ENCODE measurements at places on chromosomes 3 and 15.

DNA sequence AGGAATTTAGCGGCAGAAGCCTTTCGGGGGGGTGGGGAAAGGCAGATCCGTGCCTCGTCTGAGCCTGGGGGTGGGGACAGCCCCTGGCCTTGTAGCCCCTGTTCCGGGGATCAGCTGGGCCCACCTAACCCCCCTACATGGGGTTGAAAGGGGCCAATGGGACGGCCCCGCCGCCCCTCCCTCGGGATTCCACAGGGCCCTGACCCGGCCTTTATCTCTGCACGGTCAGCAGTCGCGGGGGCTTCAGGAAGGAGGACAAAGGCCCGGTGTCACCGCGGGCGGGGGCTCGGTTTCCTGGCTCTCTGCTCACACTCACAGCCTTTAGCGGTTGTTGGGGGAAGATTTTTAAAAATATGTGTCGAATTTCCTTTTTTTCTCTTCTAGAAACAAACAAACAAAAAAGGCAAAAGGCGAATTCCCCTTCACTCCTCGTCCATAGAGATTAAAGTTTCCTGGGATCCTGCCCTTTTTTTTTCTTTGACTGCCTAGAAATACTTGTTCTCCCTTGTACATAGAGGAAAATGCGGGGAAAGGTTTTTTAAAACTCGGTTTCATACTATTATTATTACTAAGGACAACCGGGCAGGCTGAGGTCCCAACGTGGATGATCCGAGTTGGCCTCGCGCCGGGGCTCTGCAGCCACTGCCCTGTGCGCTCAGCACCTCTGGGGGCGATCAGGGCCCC, 7.9 kb downstream of the FOXL2 start:
- DNase-seq: no peak

DNA sequence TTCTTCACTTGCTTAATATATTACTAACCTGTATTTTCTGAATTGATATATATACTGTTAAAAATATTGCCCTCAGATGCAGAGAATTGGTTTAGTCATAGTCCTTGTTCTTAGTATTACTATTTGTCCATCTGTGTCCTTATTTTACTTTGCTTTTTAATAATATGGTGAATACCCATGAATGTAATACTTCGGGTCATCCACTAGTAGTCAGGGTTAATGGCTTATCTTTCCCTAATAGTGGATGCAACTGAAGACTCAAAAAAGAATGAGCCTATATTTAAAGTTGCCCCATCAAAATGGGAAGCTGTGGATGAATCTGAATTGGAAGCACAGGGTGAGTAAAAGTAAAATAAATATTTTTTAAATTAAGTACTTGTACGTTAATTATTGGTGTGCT, 36.5 kb downstream of the U2SURP start:
- no peak for DNase-seq

DNA sequence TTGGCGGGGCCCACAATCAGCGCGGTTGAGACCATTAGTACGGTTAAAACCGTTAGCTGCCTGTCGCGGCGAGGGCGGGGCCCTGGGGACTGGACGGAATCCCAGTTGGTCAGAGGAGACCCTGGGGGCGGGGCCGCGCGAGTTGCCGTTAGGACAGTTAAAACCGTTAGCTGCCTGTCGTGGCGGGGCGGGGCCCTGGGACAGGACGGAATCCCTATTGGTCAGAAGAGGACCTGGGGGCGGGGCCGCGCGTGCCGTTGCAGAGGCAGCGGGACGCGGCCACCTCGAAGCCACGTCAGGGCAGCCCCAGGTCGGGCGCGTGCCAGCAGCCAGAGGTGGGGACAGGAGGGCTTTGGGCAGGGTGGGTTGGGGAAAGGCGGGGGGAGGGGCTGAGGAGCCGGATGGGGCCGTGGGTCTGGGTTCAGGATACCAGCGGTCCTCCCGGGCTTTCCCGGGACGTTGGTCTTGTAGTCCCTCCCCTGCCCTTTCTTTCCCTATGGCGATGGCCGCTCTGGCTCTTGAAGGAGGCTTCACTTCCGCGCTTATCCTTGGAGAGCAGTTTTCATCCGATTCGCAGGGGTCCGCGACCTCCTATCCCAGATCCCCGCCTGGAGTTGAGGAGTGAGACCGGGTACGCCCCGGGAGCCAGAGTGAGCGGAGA, 28.0 kb downstream of the KLHDC8B start:
- DNase-seq: no peak

DNA sequence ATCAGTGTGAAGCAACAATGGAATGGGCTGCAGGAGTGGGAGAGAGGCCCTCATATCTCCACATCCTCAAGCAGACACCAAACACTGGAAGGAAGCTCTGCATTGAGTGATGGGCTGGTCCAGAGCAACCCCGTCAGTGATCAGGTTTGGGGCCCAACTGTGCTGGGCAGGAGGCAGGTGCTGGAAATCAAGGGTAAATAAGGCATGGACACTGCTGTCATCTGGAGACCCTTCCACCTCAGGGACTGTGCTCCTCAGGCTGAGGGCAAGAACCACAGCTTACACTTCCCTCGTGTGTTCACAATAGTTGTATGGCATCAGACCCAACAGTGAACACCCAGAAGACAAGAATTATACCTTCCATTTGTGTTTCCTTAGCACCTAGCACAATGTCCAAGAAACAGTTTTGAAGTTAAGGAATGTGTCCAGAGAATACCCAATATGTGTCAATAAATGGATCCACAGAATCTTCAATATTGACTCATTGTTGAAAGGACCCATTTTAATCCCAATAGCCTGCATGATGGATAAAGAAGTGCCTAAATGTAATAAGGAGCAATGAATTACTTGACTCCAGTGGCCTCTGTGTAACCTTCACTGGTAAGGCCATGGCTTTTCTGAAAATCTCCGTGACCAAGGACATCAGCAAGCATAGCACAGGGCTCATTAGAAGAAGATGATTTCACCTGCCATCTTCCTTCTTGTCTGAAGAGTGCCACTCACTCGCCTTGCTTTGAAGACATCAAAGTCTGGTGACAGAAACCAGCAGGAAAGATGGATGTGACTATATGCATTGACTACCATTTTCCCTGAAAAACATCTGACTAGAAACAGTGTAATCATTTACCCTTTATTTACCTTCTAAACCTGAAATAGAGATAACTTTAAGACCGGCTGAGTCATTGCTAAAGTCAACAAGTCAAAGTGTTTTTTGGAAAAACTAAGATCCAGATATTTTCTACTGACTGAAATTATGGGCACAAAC, 7.0 kb upstream of the AHSG start:
- no peak for DNase-seq

GRCh38 chr3:49133226-49133951, 539 bp upstream of the LAMB2 start:
- DNase-seq: no peak

DNA sequence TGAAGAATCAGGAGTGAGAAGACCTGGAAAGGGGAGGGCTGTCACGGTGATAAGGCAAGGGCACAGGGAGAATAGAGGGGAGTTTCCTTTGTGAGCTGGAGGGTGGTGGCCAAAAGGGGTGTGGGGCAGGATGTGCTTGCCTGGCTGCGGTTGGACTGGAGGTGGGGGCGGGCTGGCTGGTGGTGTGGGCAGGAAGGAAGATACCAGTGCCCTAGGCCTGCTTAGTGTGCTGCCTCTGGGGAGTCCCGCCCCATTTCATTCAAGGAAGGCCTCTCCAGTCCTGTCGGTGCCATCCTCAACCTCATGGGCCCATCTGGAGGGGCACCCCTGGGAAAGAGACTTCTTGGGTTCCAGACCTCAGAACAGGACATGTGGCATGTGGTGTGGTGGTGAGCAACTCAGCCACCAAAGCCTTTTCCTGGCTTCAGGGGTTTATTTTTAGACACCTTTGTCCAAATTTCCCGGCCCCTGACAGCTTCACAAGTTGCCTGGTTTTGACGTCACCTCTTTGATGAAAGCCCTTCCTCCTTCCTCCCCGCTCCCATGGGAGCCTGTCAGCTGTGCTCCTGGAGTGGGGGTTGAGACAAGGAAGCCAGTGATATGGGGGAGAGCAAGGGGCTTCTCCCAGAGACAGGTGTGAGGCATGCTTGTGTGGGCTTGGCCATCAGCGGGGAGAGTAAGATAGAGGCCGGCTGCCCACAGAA, 15.6 kb downstream of the TEX264 start:
- peak; percentile 88 for DNase-seq

DNA sequence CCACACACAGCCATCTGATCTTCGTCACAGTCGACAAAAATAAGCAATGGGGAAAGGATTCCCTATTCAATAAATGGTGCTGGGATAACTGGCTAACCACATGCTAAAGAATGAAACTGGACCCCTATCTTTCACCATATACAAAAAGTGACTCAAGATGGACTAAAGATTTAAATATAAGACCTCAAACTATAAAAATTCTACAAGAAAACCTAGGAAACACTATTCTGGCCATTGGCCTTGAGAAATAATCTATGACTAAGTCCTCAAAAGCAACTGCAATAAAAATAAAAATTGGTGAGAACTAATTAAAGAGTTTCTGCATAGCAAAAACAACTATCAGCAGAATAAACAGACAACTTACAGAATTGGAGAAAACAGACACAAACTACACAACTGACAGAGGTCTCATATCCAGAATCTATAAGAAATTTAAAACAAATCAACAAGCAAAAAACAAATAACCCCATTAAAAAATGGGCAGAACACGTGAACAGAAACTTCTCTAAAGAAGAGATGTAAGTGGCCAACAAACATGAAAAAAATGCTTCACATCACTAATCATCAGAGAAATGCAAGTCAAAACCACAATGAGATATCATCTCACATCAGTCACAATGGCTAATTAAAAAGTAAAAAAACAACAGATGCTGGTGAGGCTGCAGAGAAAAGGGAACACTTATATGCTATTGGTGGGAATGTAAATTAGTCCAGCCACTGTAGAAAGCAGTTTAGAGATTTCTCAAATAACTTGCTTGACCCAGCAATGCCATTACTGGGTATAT, 104.0 kb downstream of the NR1I2 start:
- no peak for DNase-seq

GRCh38 chr3:60101621-60102020, 1051.8 kb upstream of the CFAP20DC start:
- no peak for DNase-seq

DNA sequence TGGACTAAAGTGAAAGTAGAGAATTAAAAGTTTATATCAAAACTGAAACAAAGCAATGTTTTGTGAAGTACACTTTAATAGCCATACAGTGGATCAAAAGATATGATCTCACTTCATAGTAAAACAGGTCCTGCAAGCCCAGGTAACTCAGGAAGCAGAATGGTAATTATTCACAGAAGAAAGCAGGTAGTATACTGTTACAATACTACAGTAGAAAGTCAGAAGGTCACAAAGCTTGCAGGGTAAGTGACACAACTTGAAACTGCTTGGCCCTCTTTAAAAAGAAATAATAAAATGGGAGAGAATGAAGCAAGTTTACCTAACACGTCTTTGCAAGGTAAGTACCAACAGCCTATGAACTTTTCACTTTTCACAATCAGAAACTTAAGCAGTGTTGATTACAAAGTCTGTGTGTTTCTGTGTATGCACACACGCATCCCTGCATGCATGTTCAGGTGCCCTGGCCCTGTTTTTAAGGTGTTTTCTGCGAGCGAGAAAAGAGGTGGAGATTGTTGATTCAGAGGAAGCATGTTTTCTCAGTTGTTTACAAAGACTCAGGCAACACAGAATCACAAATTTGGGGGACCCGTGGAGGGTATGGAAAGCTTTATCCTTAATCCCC, at the start of gene NAALADL2:
TSS of gene NAALADL2 (plus strand) at position 221 of the 622 bp plus-strand sequence.
- no peak for DNase-seq

DNA sequence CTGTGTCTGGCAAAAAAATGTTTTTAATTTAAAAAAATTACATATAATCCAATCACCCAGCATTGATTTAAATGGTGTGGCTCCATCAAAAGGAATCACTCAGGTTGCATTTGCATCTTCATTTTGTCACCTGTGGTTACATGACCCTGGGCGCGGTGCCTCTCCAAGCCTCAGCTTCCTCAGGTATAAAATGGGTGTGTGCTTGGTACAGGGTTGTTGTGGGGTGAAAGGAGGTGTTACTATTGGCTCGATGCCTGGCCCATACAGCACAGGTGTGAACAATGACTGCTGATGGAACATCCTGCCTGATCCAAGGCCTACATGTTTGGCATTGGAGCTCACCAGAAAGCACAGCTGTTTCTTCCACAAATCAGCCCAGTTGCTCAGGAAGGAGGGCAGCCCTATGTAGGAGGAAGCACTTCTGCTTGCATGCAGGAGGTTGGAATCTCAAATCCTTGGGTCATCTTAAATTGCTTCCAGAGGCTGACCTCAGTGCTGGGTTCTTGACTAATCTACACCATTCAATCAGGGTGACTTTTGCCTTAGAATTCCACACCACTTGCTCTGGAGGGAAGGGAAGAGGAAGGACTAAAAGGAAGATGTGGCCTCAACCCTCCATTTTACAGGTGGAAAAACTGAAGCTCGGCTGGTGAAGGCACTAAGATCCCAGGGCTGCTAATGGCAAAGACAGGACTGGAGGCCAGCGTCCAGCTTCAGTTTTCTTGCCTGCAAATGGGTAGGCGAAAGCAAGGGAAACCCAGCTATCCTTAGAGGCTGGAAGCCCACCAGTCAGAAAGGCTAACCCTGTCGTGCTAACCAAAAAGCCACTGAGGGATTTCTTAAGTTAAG, 31.7 kb downstream of the BHLHE40 start:
- DNase-seq: no peak

DNA sequence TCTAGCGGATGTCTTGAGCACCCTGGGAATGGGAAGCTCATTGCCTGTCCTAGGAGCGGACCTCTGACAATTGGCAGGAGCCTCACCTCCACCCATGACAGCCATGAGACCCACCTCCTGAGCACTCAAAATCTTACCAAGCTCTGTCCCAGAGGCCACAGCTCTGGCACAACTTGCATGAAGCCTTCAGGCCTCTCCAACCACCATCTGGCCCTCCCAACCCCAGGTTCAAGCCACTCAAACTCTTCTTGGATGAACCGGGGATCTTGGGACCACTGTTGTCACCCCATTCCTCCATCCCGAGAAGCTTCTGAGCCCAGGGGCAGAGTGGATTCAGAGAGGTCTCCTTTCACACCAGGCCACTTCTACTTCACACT, 1.5 kb downstream of the VIPR1 start:
- DNase-seq: no peak

DNA sequence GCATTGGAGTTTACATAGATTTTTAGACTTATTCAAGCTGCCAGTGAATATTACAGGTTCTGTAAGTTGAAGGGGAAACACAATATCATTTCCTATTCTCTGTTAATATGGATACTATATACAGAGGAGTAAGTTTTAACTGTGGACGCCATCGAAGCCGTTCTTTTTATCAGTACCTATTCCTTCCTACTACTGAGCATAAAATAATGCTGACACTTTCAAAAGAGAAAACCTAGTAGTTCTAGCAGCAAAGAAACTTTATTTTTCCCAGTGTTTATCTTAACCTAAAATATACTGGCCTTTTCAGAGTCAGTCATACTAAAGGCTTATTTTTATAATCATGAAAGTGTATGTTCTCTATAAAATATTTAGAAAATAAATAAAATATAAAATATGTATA, 14.2 kb downstream of the LRRC31 start:
- DNase-seq: no peak

DNA sequence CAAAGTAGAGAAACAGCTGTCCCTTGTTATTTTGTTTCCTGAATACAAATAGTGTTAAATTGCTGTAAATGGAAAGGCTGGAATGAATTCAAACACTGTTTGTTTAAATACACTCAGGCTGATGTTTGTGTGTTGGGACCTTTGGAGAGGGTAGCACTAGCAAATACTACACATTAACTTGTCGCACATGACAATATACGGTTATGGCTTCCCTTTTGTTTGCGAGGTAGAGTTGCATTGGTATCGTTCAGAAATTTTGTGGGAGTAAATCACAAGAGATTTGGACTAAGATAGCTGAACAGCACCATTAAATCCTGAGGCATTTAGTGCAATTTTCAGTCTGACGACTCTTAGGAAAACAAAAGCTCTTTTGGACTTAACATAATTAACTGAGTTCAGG, 213.0 kb upstream of the ROBO2 start:
- DNase-seq: no peak

GRCh38 chr15:63469984-63470383, 34.4 kb upstream of the USP3 start:
- no peak for DNase-seq

All from CD4-positive, alpha-beta T cell treated with Interleukin-1 beta for 1 hour (primary cell).